ENCODE measurements at places on chromosomes 4 and X. TPM values are rescaled to one million over a fixed set of nuclear protein-coding genes. Genes with fewer than 3 reads are reported as not detected.

FRG2 gene
- not detected for total RNA-seq

CD40LG gene
- not detected for total RNA-seq

TXK gene
- total RNA-seq, result 2.7 TPM

ZNF280C gene
- total RNA-seq, result 10.1 TPM

PNMA5 gene
- total RNA-seq, result not detected

UGT8 gene
- total RNA-seq, result not detected

ARR3 gene
- not detected for total RNA-seq

SUPT20HL2 gene
- not detected for total RNA-seq

FTHL17 gene
- not detected for total RNA-seq

MAGEH1 gene
- 34.0 TPM for total RNA-seq

SH3RF1 gene
- total RNA-seq, result 6.9 TPM

PPP2R2C gene
- 2.0 TPM for total RNA-seq

ANKRD37 gene
- total RNA-seq, result 7.3 TPM

HERC5 gene
- 1.5 TPM for total RNA-seq

EGFL6 gene
- not detected for total RNA-seq

EDA2R gene
- total RNA-seq, result 34.5 TPM

AVPR2 gene
- 0.48 TPM for total RNA-seq

NALF2 gene
- total RNA-seq, result not detected

CITED1 gene
- 1.5 TPM for total RNA-seq

EPHA5 gene
- 6.8 TPM for total RNA-seq

GALNTL6 gene
- 0.36 TPM for total RNA-seq

MTTP gene
- total RNA-seq, result 0.80 TPM

ATG4A gene
- 20.0 TPM for total RNA-seq

USP17L25 gene
- total RNA-seq, result not detected

STK32B gene
- 0.52 TPM for total RNA-seq

TKTL1 gene
- total RNA-seq, result 0.26 TPM

FGFBP1 gene
- total RNA-seq, result not detected

TSC22D3 gene
- total RNA-seq, result 57.1 TPM

ESX1 gene
- total RNA-seq, result not detected

MTMR8 gene
- not detected for total RNA-seq

HAND2 gene
- 0.11 TPM for total RNA-seq

GNRHR gene
- total RNA-seq, result not detected

CYP4V2 gene
- 18.0 TPM for total RNA-seq

ZDHHC15 gene
- total RNA-seq, result 0.99 TPM

KCNIP4 gene
- total RNA-seq, result not detected

CXCL11 gene
- not detected for total RNA-seq

VCX2 gene
- not detected for total RNA-seq

SLC2A9 gene
- total RNA-seq, result 0.68 TPM

ADAMTS3 gene
- total RNA-seq, result not detected

CFP gene
- total RNA-seq, result 0.08 TPM

NPY5R gene
- not detected for total RNA-seq

UFSP2 gene
- total RNA-seq, result 38.4 TPM

EPGN gene
- total RNA-seq, result not detected

MAGEB17 gene
- not detected for total RNA-seq

BRS3 gene
- not detected for total RNA-seq

Measured in myocyte (in vitro differentiated cells).